ENCODE measurements at places on chromosomes 4 and X. TPM values are rescaled to one million over a fixed set of nuclear protein-coding genes. Genes with fewer than 3 reads are reported as not detected.

Gene RNF128
- 0.36 TPM for total RNA-seq

Gene MAGEA6
- not detected for total RNA-seq

Gene AREG
- total RNA-seq, result 0.55 TPM

Gene DGAT2L6
- not detected for total RNA-seq

Gene INTS6L
- 2.3 TPM for total RNA-seq

Gene CDS1
- 1.3 TPM for total RNA-seq

DNA sequence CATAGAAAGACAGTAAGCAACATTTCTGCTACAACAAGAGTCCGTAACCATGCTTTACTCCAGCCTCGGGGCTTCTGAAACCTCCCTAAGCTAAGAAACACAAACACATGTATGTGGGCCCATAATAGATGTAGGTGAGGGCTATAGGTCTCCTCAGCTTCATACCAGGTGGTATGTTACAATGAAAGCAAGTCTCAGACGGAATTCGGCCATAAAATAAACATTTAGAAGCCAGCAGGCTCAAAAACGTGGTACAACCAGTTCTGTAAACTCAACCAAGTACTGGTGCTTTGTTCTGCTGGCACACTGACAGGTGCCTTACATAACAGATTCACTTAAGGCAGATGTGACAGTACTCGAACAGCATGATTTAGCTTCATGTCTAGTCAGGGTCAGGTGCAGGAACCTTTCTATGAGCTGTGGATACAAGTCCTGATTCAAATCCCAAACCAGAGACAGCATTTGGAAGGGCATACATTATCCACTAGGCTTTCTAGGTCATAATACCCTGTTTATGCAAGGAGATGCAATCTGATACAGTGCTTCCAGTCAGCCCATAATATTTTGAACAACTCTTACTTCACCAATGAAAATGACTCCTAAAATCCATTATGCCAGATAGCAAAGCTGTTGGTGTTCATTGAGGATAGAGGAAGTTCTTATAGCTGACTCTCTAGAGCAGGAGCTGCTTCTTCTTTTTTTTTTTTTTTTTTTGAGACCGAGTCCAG, 113.8 kb upstream of the ENPP6 start:
- DNase-seq, result no peak

DNA sequence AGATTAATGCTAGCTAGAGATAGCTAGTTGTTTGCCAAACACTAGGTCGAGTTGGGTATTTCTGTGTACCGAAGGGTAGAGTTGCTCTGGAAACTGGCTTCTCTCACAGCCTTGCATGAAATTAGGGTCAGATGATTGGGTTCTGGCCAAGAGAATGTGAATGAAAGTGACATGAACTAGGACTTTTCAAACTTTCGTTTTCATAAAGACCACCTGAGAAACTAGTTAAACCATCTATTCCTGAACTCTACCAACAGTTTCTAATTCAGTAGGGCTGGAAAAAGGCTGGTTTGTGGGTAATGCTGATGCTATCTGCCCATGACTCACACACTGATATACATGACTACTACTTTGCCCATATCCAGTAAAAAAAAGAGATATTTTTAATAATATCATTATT, 157.6 kb downstream of the GASK1B start:
- DNase-seq, result no peak

- no peak for DNase-seq
These were observed 83.8 kb downstream of the GRID2 start for GRCh38 chr4:92387459-92388069.

- no peak for DNase-seq
These were observed 260.5 kb upstream of the FAT1 start for GRCh38 chr4:186984105-186984644.

DNA sequence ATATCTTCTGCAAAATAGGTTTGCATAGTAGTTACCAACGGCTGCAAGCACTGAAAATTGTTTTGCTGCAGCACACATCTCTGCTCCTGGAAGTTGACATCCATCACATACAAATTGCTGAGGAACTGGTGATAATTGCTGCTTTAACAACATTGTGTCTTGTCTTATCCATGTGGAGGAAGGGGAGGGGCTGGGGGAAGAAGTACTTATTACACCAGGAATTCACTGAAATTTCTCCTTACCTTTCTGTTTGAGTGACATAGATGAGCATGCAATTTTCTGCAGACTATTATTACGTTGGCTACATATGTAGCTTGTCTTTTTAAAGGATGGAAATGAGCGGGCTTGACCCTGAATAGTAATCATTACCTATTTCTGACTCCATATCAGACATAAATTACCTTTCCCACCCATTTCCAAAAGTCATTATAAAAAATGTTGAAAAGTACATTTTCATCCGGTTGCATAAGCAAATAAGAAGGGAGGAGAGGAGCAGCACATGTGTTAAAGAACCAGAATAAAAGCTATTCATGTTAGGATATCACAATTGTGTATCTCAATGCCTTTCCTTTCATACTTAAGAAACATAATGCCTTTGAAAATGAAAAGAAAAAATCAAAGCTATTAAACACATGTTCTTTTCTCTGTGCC, 1905.6 kb downstream of the PCDH7 start:
- no peak for DNase-seq

- DNase-seq, result no peak
These were observed 143.5 kb upstream of the MAMLD1 start for GRCh38 chrX:150219374-150220185.

GRCh38 chrX:74449322-74449936, 28.1 kb downstream of the SLC16A2 start:
- DNase-seq, result no peak

GRCh38 chrX:96389281-96390047, 295.2 kb upstream of the DIAPH2 start:
- no peak for DNase-seq

- DNase-seq, result no peak
These were observed 13.1 kb upstream of the FAM13A start for GRCh38 chr4:89070041-89070440.

DNA sequence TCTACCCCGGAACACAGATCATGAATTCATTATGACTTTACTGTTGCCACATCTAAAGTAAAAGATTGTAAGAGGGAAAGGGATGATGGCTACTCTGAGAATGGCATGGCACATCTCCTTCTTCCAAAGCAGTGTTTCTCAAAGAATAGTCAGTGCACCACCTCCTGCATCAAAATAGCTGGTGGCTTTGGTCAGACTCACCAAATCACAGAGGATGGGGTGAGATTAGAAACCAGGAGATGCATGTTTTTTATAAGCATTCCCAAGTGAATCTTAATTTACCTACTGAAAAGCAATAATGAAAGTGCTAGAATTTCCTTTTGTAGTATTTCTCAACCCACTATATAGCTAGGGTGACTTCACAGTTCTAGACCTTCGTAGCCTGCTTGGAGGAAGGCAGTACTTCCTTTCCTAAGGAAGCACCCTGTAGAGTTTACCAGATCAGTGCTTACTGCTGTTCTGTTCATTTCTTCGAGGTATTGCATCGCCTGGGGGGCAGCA, 340.8 kb upstream of the KLF3 start:
- no peak for DNase-seq

DNA sequence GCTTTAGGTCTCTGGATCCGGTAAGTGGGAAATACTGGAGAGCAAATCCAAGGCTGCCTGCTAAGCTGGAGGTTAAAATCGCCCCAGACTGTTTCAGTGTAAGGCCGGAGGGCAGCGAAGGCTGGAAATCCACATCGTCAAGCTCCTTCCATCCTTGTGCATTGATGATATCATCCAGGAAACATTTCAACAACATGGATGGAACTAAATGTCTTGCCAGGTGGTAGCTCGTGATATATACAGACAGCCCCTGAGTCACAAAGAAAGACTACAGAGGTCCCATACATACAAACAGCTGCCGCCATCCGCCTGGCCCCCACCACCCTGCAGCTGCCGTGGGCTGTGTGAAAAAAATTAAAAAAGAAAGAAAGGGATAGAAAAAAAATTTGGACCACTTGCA, 148.9 kb upstream of the RBPJ start:
- no peak for DNase-seq

DNA sequence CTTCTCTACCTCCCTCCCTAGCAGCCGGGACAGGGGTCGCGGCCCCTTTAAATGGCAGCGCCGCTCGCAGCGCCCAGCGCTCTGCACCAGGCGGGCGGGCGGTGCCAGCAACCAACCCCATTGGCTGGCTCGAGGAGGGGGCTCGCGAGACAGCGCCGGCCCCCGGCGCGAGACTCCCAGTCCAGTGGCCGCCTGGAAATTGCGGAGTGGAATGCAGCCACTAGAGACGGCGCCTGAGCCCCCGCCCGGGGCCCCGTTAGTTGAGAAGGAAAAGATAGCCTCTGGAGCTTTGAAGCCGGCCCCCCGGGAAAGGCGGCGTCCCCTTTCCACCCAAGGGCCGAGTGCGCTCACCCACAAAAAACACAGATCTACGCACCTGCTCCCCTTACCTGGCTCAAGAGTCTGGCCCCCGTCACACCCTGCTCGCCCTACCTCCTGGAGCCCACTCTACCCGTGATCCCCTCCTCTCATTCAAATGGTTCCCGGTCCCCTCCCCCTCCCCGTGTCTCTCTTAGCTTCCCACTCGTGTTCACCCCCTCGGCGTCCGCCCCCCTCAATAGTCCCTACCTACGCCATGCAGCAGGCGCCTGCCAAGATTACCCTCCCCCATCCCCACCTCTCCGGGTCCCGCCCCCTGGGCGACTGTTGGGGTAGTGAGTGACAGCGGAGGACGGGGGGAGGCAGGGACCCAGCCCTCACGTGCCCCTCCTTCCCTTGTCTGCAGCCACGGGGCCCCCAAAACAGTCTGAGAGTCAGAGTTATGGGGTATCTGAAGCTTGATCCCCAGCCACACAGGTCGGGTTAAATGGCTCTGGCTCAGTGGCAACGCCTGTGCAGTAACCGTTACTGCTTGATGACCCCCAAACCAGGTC, at the start of gene ZMYM3:
ZMYM3 (minus strand) TSS at position 49 of the 872 bp plus-strand sequence. CDS start 885 bp downstream, outside the sequence.
- peak; percentile 85 for DNase-seq

GRCh38 chr4:128528793-128529553, 241.4 kb upstream of the PGRMC2 start:
- DNase-seq, result no peak

GRCh38 chr4:42167709-42168108, 15.3 kb upstream of the BEND4 start:
- no peak for DNase-seq

Data from left ventricle myocardium inferior (tissue), 1 donor.